ENCODE measurements at places on chromosomes 12 and 14. TPM values are rescaled to one million over a fixed set of nuclear protein-coding genes. Genes with fewer than 3 reads are reported as not detected.

CEBPE gene
- not detected for polyA plus RNA-seq

- no peak for DNase-seq
These were observed 15.3 kb downstream of the CFAP251 start for GRCh38 chr12:121933522-121934308.

DNA sequence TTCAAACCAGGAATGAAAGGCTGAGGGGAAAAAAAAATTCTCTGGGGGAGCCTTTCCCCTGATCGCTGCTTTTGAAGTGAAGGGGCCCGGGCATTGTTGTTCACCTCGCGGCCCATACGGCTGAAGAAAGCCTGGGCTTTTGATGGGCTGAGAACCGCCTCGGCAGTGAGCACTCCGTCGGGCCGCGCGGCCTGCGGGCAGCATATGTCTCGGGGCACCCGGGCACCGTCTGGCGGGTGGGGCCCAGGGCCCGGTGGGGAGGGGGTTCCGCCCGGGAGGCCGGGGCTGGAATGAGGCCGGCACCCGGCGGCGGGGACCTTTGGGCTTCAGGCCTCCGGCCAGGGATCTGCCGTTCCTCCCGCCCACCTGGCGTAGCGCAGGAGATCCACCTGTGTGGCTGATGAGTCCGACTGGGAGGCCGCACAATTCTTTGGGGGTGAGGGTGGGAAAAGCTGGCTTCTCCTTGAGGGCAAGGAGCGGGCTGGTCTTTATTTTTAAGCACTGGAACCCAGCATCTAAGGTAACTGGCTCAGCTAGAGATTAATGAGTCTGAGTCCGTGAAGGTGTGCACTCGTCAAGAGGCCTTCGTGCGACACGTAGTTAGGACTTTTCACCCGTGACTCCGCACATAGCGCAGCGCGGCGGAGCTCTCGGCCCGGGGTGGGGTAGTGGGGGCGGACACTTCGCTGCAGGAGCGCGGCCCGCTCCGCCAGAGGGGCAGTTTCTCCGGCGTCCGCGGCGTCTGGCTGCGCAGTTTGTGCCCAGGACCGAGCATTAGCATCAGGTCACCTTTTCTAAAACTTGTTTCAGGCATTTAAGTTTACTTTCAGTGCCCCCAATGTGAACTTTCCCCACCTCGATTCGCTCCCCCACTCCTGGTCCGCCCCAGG lies 10.6 kb downstream of the FOXA1 start:
- DNase-seq: no peak

CLMN gene
- polyA plus RNA-seq: 0.09 TPM

GRCh38 chr14:26773906-26774593 lies 176.2 kb upstream of the NOVA1 start:
- DNase-seq: no peak

GRCh38 chr12:52667509-52667908 lies 12.7 kb downstream of the KRT1 start:
- DNase-seq: no peak

KRT6A gene
- polyA plus RNA-seq: not detected

POTEM gene
- polyA plus RNA-seq: not detected

DNA sequence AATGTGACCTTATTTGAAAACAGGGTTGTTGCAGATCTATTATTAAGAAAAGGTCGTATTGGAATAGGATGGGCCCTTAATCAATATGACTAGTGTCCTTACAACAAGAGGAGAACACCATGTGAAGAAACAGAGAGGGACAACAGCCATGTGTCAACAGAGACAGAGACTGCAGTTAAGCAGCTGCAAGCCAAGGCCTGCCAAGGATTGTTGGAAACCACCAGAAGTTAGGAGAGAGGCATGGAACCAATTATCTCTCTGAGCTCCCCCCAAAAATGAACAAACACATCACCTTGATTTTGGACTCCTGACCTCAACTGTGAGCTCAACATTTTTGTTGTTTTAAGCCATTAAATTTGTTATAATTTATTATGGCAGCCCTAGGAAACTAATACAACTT lies 214.6 kb upstream of the PRKD1 start:
- DNase-seq: no peak

ZDHHC22 gene
- not detected for polyA plus RNA-seq

LALBA gene
- not detected for polyA plus RNA-seq

TMEM119 gene
- polyA plus RNA-seq: 67.0 TPM

SLC6A12 gene
- polyA plus RNA-seq: 0.12 TPM

GRCh38 chr12:8890313-8891085 lies 23.8 kb upstream of the PHC1 start:
- peak; percentile 10 for DNase-seq
